GM23338 (cell line): ENCODE measurements at places on chromosomes 2 and 18. TPM values are rescaled to one million over a fixed set of nuclear protein-coding genes. Genes with fewer than 3 reads are reported as not detected.

- no peak overlapping the region for H3K4me3 ChIP-seq
- H3K27ac ChIP-seq = no peak overlapping the region
- no peaks in the 10 kb centered on the region for H3K36me3 ChIP-seq
Observed at GRCh38 chr2:68110102-68110501, 47.3 kb upstream of the C1D start.

Gene TANC1
- total RNA-seq = 8.5 and 9.5 TPM in 2 replicates

- H3K27me3 ChIP-seq = no peaks in the 10 kb centered on the region
- peak; percentile 51 for DNase-seq
- H3K27ac ChIP-seq = no peak overlapping the region
Observed at GRCh38 chr2:173397539-173397938, 42.9 kb downstream of the CDCA7 start.

Gene FAP
- not detected in 2 replicates for total RNA-seq

DNA sequence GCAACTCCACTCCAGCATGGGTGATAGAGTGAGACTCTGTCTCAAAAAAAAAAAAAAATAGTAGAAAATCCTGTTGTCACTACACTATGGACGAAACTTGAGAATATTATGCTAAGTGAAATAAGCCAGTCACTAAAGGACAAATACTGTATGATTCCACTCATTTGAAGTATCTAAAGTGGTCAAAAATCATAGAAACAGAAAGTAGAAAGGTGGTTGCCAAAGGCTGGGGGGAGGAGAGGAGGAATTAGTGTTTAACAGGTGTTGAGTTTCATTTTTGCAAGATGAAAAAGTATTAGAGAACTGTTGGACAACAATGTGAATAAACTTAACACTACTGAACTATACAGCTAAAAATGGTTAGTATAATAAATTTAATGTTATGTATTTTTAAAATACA is 18.8 kb upstream of the RMP24 start:
- no peak for DNase-seq
- no peak overlapping the region for H3K4me3 ChIP-seq
- H3K27me3 ChIP-seq = no peaks in the 10 kb centered on the region
- no peak overlapping the region for H3K27ac ChIP-seq
- no peaks in the 10 kb centered on the region for H3K36me3 ChIP-seq
